Stimulated activated CD4-positive, alpha-beta T cell treated with anti-CD3 and anti-CD28 coated beads, TNF-alpha, amount 100 ng/mL, for 24 hours (primary cell): ENCODE measurements at places on chromosomes 5 and 9.

DNA sequence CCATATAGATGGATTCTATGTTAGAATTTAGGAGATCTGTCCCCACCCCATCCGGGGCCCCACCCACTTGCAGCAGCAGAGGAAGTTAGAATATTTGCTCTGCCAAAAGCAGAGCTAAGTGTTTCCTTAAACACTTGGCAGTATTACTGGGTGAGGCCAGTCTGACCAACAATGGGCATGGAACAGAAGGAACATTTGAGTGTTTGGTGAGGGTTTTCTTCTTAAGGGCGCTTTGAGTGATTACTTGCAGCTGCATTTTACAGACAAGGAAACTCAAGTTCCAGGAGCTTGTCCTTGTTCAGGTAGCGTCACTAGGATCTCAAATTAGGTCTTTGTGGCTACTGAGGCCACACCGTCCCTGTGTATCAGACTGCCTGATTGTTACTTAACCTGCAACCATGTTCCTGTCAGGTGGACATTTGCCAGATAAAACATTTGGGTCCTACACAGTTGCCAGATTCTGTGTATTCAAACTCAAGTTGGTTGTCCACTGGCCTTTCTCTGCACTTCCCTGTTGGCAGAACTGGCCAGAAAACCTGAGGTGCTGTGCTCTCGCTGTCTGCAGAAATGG lies 59.3 kb downstream of the SLC46A2 start:
- DNase-seq = no peak

GRCh38 chr9:81823672-81824554 lies 104.3 kb upstream of the SPATA31D4 start:
- DNase-seq = no peak

GRCh38 chr5:148808864-148809642 lies 17.4 kb upstream of the ADRB2 start:
- no peak for DNase-seq

- no peak for DNase-seq
Measured at GRCh38 chr5:95032801-95033200, 252.1 kb downstream of the MCTP1 start.

DNA sequence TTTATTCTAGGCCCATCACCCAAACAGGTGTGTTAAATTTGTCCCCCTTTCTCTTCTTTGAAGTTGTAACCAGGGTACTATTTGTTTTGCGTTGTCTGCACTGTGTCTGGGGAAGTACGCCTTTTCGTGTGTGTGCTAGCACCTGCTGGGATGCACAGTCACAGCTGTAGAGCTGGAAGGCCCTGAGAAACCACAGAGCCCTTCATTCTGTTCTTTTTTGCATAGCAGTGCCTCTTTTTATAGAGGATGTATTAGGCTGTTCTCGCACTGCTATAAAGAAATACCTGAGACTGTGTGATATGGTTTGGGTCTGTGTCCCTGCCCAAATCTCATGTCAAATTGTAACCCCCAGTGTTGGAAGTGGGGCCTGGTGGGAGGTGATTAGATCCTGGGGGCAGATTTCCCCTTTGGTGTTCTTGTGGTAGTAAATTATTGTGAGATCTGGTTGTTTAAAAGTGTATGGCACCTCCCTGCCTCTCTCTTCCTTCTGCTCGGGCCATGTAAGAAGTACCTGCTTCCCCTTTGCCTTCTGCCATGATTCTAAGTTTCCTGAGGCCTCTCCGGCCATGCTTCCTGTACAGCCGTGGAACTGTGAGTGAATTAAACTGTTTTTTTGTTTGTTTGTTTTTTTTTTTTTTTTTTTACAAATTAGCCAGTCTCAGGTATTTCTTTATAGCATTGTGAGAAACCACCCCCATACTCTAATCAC lies 14.0 kb downstream of the SEC61B start:
- DNase-seq = no peak

GRCh38 chr5:50751064-50751657 lies 84.7 kb downstream of the PARP8 start:
- DNase-seq = no peak

- DNase-seq = no peak
Measured at GRCh38 chr5:15248731-15249130, 251.2 kb upstream of the FBXL7 start.
